ENCODE measurements at places on chromosomes 12 and 14.

GRCh38 chr12:53825246-53826081 is 73.7 kb upstream of the CISTR start:
- DNase-seq = no peak

- DNase-seq = no peak
Measured at GRCh38 chr12:13597166-13597565, 384.2 kb downstream of the GRIN2B start.

DNA sequence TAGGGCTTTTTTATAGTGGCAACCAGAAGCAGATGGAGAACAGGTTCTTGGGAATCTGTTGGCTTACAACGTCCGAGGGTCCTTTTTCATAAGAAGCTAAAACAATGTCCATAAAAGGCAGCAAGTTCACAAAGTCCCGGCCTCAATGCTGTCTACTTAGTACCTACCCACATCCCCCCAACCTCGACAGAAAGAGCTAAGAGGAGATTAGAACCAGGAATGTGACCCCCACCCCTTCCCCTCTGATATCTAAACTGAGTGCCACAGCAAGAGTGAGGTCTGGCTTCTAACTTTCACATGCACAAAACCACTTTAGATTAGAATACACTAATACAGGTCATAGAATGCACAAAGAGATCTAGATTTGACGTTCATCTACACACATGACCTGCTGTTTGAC is 4.5 kb downstream of the DPF3 start:
- DNase-seq = no peak

DNA sequence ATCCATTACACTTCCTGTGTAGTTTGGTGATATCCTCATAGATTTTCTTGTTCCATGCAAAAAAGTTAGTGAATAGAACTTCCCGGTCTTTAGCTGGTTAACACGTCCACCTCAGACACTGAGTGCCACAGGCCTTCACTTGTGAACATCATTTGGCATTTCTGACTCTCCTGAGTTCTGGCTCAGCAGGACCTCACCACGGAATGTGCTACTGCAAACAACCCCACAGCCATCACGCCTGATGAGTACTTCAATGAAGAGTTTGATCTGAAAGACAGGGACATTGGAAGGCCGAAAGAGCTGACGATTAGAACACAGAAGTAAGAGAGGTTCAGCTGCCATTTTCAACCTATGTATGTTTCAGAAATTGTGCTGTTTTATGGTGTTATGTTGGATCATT is 20.0 kb downstream of the C12orf76 start:
- no peak for DNase-seq

GRCh38 chr14:64704743-64705380 is 638 bp downstream of the PLEKHG3 start:
- no peak for DNase-seq

DNA sequence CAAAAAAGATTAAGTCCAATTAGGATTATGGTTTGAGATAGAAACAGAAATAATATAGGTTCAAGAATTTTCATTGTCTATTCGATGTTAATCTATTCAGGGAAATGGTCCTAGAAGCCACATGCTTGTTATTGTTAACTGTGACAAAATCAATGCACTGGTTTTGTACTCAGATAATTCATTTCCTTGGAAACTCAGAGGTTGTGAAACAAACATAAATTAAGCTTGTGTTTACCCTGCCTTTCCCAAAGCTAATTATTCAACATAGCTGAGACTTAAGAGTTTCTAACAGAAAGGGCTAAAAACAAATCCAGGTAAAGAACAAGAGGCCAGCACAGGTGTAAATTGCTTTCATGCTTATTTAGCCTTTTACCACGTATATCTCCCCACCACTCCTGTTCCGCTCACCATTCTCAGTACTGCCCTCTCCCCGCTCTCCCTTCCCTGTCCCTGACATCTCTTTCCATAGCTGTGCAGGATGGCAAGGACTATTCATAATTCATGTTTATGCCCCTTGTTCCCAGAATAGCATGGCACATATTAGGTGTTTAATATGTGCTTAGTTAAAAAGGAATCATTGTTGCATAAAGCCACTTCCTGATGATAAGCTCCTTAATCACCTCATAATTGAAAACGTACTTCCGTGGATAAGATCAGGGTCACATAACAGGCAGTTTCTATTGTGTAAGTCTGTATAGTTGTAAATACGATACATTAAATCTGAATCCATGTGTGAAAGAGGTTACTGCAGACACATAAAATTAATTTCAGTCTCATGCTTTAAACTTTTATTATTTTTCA is 131.8 kb upstream of the USP15 start:
- DNase-seq = no peak

- DNase-seq = no peak
Measured at GRCh38 chr14:31854508-31855075, 222.5 kb upstream of the ARHGAP5 start.

DNA sequence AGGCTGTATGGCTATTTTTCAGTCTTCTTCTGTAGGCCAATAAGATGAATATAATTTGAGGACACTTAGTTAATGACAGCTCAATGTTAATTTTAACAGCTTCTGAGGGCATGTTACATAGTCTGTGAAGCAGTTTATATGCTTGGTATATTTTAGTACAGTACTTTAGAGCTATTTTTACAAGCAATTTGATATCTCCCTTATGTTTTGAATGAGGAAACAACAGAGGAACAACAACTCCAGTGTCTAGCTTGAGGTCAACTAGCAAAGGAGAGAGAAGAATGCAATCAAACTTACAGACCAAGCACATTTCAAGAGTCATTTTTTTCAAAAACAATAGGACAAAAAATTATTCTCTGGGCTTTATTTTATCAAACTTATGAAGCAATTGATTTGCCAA is 469.1 kb upstream of the DCN start:
- DNase-seq = no peak

All from ascending aorta (tissue), 2 donors.